ENCODE measurements at places on chromosomes 3 and 15. TPM values are rescaled to one million over a fixed set of nuclear protein-coding genes. Genes with fewer than 3 reads are reported as not detected.

GRCh38 chr15:67175643-67176071 is 78.8 kb downstream of the AAGAB start:
- H3K27ac ChIP-seq, result peak overlapping the region; percentile 1
- peaks cover 17% of the 10 kb centered on the region for H3K36me3 ChIP-seq
- no peaks in the 10 kb centered on the region for H3K27me3 ChIP-seq
- no peak for DNase-seq

DNA sequence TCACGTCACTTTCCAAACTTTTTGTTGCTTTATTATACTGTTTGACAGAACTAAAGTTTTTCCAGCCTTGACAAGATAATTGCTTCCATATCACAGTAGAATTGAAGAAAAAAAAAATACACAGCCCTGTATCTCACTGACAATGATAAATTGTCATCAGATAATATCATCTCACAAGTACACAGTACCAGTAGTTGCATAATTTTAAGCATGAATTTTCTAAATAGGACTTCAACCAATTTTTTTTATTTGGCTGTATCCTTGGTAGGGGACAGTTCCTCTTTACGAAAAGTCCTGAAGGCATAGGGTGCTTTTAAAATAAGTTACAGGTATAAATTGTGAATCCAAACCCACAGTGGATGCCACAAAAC is 230.7 kb downstream of the ATP8B4 start:
- H3K36me3 ChIP-seq, result no peaks in the 10 kb centered on the region
- H3K4me1 ChIP-seq, result no peaks in the 10 kb centered on the region
- H3K4me3 ChIP-seq, result no peak overlapping the region
- DNase-seq, result no peak
- H3K27ac ChIP-seq, result no peak overlapping the region

Gene KCNMB3
- total RNA-seq, result 1.7 TPM

GRCh38 chr15:61653110-61653509 is 407.1 kb downstream of the VPS13C start:
- H3K27ac ChIP-seq, result no peak overlapping the region
- no peak for DNase-seq
- no peak overlapping the region for H3K4me3 ChIP-seq
- no peaks in the 10 kb centered on the region for H3K27me3 ChIP-seq

- no peak overlapping the region for H3K27ac ChIP-seq
- no peaks in the 10 kb centered on the region for H3K4me1 ChIP-seq
- DNase-seq, result no peak
- H3K27me3 ChIP-seq, result no peaks in the 10 kb centered on the region
- no peak overlapping the region for H3K4me3 ChIP-seq
These were observed 443.4 kb upstream of the CDIN1 start for GRCh38 chr15:36136049-36136448.

GRCh38 chr3:8579096-8579495 is 65.5 kb downstream of the SSUH2 start:
- H3K4me3 ChIP-seq, result no peak overlapping the region
- no peaks in the 10 kb centered on the region for H3K27me3 ChIP-seq
- H3K27ac ChIP-seq, result no peak overlapping the region

Gene GOLGA8Q
- 0.84 TPM for total RNA-seq

DNA sequence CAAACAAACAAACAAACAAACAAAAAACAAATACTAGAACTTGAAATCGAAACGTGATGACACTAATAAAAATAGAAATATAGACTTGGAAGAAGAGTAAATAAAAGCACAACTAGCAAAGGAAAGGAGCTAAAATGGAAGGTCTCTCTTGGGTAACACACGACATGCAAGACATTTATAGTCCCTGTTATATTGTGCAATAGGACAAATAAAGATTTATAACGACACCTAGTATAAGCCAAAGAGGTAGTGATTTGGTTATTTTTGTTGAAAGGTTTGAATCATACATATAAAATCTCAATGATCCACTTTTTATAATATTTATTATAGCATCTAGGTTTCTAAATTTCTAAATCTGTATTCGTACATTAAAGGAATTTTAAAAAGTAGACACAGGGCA is 349.6 kb downstream of the CHST2 start:
- DNase-seq, result no peak
- no peak overlapping the region for H3K27ac ChIP-seq
- no peak overlapping the region for H3K4me3 ChIP-seq
- no peaks in the 10 kb centered on the region for H3K36me3 ChIP-seq

DNA sequence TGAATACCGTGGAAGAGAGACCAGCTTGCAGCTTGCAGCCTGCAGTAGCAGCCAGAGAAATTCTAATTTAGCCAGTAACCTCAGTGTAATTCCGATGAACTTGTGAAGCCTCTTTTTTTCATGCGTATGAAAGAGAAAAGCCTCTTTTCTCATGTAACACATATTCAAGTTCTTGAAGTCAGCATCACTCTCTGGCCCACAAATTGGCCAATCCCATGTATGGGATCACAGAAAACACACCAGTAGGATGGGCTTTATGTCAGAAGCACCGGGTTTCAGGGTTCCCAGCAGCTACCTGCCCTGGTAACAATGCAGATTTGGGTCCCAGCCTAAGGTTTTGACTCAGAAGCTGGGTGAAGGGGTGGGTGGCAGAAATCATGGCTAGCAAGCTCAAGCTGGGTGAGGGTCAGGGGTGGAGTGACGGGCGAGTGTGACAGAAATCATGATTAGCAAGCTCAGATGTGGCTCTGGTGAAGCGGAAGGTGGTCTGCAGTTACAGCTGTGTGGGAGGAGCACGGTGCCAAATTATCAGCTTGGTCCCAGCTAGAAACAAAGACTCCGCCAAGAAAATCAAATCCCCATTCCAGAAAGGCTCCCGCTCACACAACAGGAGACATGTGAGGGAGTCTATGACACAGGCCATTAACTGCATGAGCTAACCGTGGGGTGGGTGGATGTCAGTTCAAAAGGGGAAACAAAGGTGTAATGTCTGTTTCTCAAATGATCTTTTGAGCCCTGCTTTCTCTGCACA is 86.6 kb downstream of the SNRK start:
- H3K4me1 ChIP-seq, result peaks cover 5% of the 10 kb centered on the region
- H3K27me3 ChIP-seq, result no peaks in the 10 kb centered on the region
- DNase-seq, result peak; percentile 36
- no peak overlapping the region for H3K4me3 ChIP-seq
- no peaks in the 10 kb centered on the region for H3K36me3 ChIP-seq

DNA sequence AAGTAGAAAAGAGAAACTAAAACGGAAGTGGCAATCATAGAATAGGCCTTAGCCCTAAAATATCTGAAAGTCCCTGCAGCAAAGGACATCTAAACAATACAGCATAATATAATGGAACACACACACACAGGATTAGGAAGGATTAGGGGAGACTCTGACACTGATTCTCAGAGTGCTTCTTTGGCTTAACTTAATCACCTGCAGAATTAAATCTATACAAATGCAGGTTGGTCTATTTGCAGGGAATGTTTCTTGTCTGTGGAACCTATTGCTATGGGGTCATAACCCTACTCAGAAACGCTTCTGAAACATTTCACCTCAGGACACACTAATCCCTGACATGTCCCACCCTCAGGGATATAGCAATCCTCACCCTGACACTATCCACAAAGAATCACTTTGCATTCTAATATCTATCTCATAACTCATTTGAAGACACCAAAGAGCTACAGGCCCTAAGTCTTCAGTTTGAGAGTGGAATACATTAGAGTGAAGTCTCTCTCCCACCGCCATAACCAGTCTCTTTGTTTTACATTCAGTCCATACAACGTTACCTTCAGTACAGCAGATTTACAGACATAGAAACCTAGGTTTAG is 1041.2 kb downstream of the TUSC7 start:
- DNase-seq, result no peak
- H3K36me3 ChIP-seq, result no peaks in the 10 kb centered on the region
- no peak overlapping the region for H3K27ac ChIP-seq
- H3K4me3 ChIP-seq, result no peak overlapping the region
- H3K27me3 ChIP-seq, result no peaks in the 10 kb centered on the region
- H3K4me1 ChIP-seq, result no peaks in the 10 kb centered on the region

GRCh38 chr3:173970281-173970680 is 572.7 kb downstream of the NLGN1 start:
- no peaks in the 10 kb centered on the region for H3K4me1 ChIP-seq
- H3K36me3 ChIP-seq, result no peaks in the 10 kb centered on the region
- no peak for DNase-seq
- no peak overlapping the region for H3K4me3 ChIP-seq
- H3K27ac ChIP-seq, result no peak overlapping the region

DNA sequence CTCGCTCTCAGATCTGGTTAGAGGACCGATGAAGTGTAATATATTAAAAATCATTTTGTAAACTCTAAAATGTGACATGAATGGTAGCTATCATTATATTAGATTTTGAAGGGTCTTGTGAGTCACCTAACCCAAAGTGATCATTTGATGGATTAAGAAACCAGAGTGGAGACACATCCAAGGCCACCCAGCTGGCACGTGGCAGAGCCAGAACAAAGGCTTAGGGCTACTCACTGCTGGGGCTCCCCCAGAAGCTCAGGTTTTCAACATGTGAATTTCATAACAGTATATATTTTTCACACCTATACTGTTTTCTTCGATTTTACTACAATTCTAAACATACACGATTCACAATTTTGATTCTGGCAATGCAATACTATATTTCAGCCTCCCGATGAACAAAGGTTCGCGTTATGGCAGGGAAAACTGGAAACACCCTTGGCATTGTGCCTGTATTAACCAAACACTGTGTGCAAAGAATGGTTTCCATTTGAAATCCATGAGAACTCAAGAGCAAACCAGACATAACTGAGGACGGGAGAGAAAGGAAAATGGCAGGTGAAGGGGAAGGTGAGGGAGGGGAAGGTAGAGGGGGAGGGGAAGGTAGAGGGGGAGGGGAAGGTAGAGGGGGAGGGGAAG is 88.9 kb downstream of the ADAMTS17 start:
- no peaks in the 10 kb centered on the region for H3K36me3 ChIP-seq
- no peaks in the 10 kb centered on the region for H3K4me1 ChIP-seq
- no peaks in the 10 kb centered on the region for H3K27me3 ChIP-seq
- no peak overlapping the region for H3K27ac ChIP-seq

- H3K27me3 ChIP-seq, result no peaks in the 10 kb centered on the region
- DNase-seq, result no peak
- H3K4me3 ChIP-seq, result peak overlapping the region; percentile 82
- H3K4me1 ChIP-seq, result peaks cover 11% of the 10 kb centered on the region
These were observed 634 bp downstream of the MINDY2 start for GRCh38 chr15:58771621-58772250.

Gene LMCD1
- total RNA-seq, result 437 TPM

GRCh38 chr3:111725706-111726105 is 130.6 kb upstream of the ZBED2 start:
- H3K27ac ChIP-seq, result no peak overlapping the region
- DNase-seq, result peak; percentile 75
- no peaks in the 10 kb centered on the region for H3K36me3 ChIP-seq

DNA sequence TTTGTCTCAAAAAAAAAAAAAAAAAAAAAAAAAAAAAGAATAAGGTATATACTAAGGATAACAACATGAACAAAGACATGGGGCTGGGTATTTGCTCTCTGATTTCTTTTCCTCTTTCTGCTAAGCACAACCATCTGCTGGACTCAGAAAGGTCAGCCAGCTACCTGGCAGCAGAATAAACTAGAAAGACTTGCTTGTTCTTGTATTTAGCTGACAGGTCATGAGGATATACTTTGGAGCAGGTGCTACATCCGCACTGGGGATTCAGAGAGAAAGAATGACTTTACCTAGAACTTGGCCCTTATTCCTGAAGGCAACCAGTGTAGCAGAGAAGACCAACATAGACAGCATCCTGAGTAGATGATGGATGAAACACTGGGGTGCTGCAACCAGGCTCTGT is 550.5 kb downstream of the NTRK3 start:
- no peak overlapping the region for H3K4me3 ChIP-seq
- no peaks in the 10 kb centered on the region for H3K27me3 ChIP-seq
- H3K4me1 ChIP-seq, result no peaks in the 10 kb centered on the region
- no peak for DNase-seq

Gene NR2E3
- not detected for total RNA-seq

DNA sequence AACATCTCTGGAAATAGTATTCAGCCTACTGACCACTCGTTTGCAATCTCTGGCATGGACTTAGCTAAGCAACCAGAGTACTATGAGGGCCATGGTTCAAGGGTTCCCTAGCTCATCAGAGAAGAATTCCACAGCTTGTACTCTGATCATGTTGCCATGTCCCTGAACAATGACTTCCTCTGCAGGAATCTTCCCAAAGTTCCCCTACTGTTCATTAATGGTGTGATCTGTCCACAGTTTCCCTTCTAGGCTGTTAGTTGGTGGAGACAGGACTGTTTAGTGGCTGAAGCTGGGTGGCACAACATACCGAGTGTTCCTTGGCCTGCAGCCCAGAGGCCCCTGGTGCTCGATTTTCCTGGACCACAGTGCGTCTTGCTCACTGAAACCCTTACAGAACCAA is 44.4 kb upstream of the GALNT15 start:
- DNase-seq, result peak; percentile 92
- H3K27me3 ChIP-seq, result no peaks in the 10 kb centered on the region
- H3K4me3 ChIP-seq, result no peak overlapping the region

GRCh38 chr3:30741889-30742288 is 135.5 kb downstream of the TGFBR2 start:
- no peaks in the 10 kb centered on the region for H3K27me3 ChIP-seq
- no peaks in the 10 kb centered on the region for H3K4me1 ChIP-seq
- H3K4me3 ChIP-seq, result no peak overlapping the region
- no peaks in the 10 kb centered on the region for H3K36me3 ChIP-seq
- H3K27ac ChIP-seq, result no peak overlapping the region

DNA sequence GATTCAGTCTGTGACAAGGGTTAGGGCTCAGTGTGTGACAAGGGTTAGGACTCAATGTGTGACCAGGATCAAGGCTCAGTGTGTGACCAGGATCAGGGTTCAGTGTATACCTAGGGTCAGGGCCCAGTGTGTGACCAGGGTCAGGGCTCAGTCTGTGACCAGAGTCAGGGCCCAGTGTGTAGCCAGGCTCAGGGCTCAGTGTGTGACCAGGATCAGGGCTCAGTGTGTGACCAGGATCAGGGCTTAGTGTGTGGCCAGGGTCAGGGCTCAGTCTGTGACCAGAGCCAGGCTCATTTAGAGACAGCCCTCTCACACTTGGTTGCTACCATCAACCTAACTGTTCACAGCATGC is 24.2 kb downstream of the LOXL1 start:
- H3K4me3 ChIP-seq, result no peak overlapping the region
- peaks cover 39% of the 10 kb centered on the region for H3K36me3 ChIP-seq
- DNase-seq, result no peak
- H3K4me1 ChIP-seq, result peaks cover 17% of the 10 kb centered on the region
- H3K27me3 ChIP-seq, result no peaks in the 10 kb centered on the region

- no peak for DNase-seq
- H3K4me1 ChIP-seq, result no peaks in the 10 kb centered on the region
- H3K4me3 ChIP-seq, result no peak overlapping the region
- H3K27me3 ChIP-seq, result no peaks in the 10 kb centered on the region
These were observed 39.1 kb downstream of the HCN4 start for GRCh38 chr15:73329501-73330200.

Data from astrocyte (in vitro differentiated cells and primary cell).